ENCODE measurements at places on chromosomes 1 and 21.
A peak's percentile ranks its signal among the peaks of the same experiment; 100 is the strongest.

DNA sequence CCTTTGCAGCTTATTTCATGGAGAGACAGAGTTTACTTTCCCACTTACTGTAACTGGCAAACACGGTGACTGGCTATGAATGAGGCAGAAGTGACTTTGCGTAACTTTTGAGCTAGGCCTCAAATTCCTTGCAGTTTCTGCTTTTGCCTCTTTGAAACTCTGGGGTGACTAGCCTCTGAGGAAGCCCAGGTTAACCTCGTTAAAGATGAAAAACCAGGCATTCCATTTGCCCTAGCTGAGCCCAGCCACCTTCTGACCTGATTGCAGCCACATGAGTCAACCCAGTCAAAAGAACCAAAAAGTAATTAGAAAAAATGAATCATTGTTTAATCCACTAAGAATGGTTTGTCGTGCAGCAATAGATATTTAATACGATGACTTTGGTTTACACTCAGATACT, 20.4 kb downstream of the PRMT6 start:
- no peak for DNase-seq

- DNase-seq = no peak
Measured at GRCh38 chr1:233547726-233548125, 66.2 kb upstream of the KCNK1 start.

DNA sequence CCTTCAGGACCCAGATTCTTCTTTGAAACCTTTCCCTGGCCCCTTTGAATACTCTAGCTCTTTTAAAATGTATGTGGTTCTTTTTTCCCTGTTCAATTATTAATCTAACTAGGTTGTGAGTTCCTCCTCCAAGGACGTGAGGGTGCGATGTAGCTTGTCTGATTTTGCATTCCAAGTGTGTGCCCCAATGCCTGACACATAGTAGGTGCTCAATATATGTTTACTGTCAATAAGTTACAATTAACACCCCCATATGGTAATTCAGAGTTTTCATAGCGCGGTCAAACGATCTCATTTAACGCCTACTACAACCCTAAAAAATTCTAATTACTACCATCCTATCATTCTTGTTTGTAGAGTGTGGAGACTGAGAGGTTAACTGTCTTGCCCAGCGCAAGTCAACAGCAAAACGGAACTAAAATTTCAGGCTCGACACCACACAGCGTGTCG, 482 bp upstream of the MTR start:
- DNase-seq = no peak

- DNase-seq = peak; percentile 33
Measured at GRCh38 chr1:79052829-79053449, 46.4 kb upstream of the ADGRL4 start.

GRCh38 chr1:198072177-198072576, 84.6 kb upstream of the NEK7 start:
- DNase-seq = no peak

DNA sequence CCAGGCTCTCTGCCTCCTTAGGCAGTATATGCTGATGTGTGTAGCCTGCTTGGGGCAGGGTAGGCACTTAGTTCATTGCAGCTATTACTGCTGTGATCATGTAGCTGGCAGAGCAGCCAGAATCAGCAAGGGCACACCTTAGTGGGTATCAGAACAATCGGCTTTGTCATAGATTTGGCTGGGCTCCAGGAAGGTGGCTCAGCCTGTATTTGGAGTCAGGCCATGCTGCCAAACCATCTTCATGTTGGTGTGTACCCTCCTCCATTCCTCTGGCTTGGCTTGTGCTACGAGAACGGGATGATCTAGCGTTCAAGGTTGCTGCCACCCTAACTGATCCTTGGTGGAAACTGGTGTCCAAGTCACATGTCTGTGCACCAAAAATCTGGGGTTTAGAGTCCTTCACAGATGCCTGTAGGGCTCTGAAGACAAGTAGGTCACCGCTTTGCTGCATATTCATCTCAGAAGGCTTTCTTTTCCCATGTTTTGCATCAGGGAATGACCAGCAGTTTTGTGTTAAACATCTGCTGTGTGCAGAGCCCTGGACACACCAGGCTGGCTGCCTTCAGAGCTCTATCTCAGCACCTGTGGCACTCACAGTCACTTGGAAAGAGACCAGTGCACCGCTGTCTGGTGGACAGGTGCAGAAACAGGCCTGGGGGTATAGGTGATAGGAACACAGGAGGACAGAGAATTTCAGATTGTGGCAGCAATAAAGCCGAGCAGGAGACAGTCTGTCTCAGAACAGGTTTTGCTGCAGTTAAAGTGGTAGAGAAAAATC, 23.7 kb downstream of the VANGL1 start:
- DNase-seq = no peak

- DNase-seq = no peak
Measured at GRCh38 chr1:71298633-71299032, 217.8 kb upstream of the ZRANB2 start.

- no peak for DNase-seq
Measured at GRCh38 chr1:185241127-185241526, 75.9 kb downstream of the IVNS1ABP start.

All from GM13977 (cell line).